ENCODE measurements at places on chromosomes 1 and 21. TPM values are rescaled to one million over a fixed set of nuclear protein-coding genes. Genes with fewer than 3 reads are reported as not detected.

DNA sequence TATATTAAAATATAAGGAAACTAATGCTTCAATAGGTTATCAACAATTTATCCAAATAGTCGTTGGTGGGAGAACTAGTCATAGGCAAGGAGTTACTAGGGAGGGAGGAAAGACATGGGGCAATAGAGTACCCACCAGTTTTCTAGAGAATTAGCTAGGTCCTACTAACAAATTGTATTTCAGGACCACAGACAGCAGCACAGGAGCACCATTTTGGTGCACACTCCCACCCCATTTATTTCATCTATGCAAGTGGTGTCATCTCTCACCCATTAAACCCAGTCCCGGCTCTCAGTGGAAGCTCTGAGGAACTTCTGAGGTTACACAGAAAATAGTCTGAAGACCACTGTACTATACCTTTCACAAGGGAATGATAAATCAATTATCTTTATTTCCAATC is 89.0 kb upstream of the BCAR3 start:
- no peak for DNase-seq

ATP6V0B gene
- 338 TPM for polyA plus RNA-seq

- no peak for DNase-seq
Observed at GRCh38 chr1:65490231-65491009, 70.0 kb downstream of the LEPR start.

TMEM82 gene
- 14.7 TPM for polyA plus RNA-seq

DNA sequence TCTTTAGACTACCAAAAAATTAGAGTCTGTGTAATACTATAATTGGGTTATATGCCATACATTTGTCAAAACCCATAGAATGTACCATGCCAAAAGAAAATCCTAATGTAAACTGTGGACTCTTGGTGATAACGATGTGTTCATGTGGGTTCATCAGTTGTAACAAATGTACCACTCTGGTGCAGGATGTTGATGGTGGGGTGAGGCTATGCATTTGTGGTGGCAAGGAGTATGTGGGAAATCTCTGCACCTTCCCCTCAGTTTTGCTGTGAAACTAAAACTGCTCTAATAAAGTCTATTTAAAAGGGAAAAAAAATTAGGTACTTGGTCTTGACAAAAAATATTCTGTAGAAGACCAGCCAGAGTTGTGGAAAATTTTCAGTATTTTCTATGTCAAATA is 43.4 kb downstream of the INKA2 start:
- no peak for DNase-seq

FGR gene
- polyA plus RNA-seq, result 0.28 TPM

GRCh38 chr1:56374026-56374974 is 205.1 kb downstream of the PLPP3 start:
- peak; percentile 9 for DNase-seq

DNA sequence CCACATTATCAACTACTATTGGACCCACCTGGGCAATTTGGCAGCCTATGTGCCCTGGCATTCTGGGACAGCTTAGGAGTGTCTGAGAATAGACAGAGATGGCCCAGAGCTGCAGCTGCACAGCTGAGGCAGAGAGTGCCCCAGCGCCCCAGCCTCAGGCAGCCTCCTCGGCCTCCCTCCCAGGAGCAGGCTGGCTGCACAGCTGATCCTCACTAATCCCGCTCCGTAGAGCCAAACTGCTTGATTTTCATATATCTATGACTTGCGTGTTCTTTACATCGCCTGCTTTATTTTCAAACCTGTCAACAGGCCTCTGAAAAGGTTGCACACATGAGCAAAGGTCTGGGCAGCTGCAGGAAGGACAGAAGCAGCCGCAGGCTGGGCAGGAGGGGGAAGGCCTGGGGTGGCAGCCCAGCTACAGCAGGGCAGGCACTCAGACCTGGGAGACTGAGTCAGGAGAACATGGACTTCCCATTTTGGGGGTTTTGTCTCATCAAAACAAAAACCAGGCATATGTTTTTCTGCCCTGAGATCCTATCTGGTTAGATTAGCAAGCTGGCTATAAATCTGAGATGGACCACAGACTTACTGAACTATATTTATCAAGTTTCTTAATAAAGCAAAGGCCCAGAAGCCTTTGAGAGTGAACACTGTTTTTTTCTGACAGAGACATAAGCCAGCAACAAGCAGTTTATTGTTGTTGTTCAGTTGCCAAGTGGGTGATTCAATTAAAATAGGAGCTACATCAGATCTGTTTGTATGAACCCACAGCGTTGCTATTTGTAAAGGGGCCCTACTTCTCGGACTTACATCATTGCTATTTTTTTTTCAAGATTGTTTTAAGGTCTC is 301.8 kb upstream of the DUSP10 start:
- DNase-seq, result peak; percentile 76

C1QTNF12 gene
- polyA plus RNA-seq, result 6.6 TPM

DNA sequence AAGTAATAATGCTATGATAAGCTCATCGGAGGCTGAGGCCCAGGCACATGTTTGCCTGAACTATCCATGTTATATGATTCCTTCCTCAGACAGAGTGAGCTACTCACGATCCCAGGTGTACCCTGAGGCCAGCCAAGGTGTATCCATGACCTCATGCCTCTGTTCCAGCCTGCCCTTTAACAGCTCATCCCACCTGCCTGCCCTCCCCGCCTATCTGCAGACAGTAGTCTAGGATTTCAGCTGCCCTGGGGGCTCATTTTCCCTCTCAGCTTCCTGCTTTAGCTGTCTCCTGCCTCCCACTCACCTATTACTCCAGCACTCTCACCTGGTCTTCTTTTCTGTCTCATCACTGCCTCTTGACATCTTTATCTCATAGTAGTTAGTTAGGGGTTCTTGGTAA is 1.9 kb upstream of the IL24 start:
- DNase-seq, result no peak

CR1 gene
- polyA plus RNA-seq, result not detected

MFAP2 gene
- polyA plus RNA-seq, result 540 TPM

CTBS gene
- polyA plus RNA-seq, result 38.3 TPM

ATP6V1G3 gene
- polyA plus RNA-seq, result not detected

LCK gene
- polyA plus RNA-seq, result 0.79 TPM

- peak; percentile 53 for DNase-seq
Observed at GRCh38 chr1:24702511-24703293, 42.5 kb upstream of the CLIC4 start.

GRCh38 chr21:35945089-35945671 is 115.1 kb downstream of the SETD4 start:
- no peak for DNase-seq

- no peak for DNase-seq
Observed at GRCh38 chr1:29303201-29304024, 67.1 kb downstream of the PTPRU start.

DNA sequence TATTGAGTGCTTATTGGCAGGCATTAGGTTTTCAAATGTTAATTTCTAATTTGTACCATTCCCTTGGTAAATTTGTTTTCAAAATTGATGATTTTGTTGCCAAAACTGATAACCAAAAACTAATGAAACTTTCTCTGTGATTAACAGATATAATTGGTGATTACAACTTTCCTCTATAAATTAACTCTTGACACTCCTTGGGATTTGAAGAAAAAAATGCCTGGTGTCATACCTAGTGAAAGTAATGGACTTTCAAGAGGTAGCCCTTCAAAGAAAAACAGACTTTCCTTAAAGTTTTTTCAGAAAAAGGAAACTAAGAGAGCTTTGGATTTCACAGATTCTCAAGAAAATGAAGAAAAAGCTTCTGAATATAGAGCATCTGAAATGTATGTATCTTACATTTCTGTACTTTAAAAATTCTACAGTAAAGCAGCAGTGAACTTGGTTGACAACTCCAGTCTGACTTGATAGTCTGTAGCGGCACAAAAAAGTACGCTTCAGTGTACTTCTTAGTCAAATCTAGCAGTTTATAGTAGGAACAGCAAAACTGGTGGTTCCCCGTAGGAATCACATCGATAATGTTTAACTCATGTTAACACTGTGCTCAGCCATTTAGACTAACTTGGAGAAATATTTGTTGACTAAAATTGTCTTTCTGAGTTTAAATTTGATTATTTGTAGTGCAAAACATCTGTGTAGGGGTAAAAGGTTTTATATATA is 3.0 kb downstream of the USP1 start:
- peak; percentile 27 for DNase-seq

DNA sequence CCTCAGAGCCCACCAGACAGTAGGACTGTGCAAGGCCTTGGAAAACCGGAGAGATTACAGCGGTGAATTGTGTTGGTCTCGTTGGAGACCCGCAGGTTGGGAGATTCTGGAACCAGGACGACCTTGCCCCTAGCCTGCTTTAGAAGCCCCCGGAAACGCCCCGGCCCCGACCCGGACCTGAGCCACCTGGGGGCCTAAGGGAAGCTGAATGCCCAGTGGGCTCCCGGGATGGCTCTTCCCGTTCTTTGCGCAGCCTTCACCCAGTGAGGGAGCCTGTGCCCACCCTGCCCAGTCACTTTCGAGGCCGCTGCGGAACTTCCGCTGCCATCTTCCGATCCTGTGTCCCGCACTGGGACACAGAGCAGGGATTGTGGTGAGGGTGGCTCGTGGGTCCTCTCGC is 254.4 kb downstream of the FAM72C start:
- no peak for DNase-seq

GRCh38 chr1:166170075-166170474 is 3.3 kb upstream of the FAM78B start:
- no peak for DNase-seq

SDHB gene
- 105 TPM for polyA plus RNA-seq

- DNase-seq, result no peak
Observed at GRCh38 chr1:169202791-169203665, 96.5 kb downstream of the ATP1B1 start.

TRIM45 gene
- polyA plus RNA-seq, result 4.3 TPM

DNA sequence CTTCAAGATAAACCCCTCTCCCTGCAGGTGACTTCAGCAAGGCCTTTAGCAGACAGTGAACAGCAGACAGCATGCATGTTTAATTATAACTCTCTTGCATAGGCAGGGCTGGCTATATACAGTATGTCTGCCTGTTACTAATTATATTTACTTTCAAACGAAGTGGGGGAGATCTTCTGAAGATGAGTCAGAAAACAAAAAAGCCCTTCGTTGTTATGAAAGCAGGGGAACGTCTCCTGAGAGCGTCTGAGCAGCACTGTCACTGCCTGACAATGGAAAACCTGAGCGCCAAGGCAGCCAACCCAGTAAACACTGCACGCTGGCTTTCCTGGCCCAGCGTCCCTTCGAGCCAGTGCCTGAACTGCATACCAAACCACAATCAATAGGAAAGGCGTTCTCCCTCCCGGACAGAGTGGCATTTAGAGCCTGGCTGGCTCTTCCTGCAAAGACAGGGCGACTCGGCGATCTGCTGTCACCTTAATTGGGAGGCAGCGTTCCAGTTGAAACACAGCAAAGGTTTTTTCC is 54.1 kb downstream of the TOMM20 start:
- DNase-seq, result peak; percentile 55

- no peak for DNase-seq
Observed at GRCh38 chr1:37497832-37498231, 16.7 kb downstream of the MEAF6 start.

DNA sequence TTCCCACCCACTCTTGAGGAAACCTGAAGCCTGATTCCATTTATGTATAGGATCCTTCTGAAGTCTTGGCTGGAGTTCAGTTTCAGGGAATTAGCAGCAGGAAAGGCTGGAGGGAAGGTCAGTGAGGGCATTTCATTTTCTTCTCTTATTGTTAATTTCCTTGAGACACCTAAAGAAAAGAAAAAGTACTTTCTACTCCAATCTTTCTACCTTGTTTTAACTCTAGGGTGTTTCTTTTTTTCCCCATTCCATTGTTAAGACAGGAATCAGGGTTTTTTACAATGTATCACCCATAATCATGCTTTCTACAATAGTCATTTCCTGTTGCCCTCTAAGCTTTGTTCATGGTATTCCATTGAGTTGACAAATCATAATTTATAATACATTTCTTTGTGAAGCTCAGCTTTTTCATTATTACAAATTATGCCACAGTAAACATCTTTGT is 27.4 kb downstream of the SNRPE start:
- DNase-seq, result no peak

GRCh38 chr1:39213511-39214002 is 9.1 kb downstream of the MACF1 start:
- peak; percentile 23 for DNase-seq

Measured in hepatocyte (in vitro differentiated cells).